EL (cell line): ENCODE measurements at places on chromosomes 3 and 15.
A peak's percentile ranks its signal among the peaks of the same experiment; 100 is the strongest.

- no peak for DNase-seq
These were observed 121.4 kb downstream of the GMPS start for GRCh38 chr3:155991847-155992246.

GRCh38 chr3:146019508-146019907, 141.5 kb downstream of the PLOD2 start:
- no peak for DNase-seq

GRCh38 chr15:80240276-80240675, 11.7 kb downstream of the CTXND1 start:
- DNase-seq: no peak

GRCh38 chr3:141963301-141963700, 86.9 kb downstream of the ATP1B3 start:
- DNase-seq: peak; percentile 13

- DNase-seq: peak; percentile 9
These were observed 109.6 kb upstream of the FXR1 start for GRCh38 chr3:180802837-180803236.

- DNase-seq: no peak
These were observed 542 bp downstream of the GABRA5 start for GRCh38 chr15:26867200-26868007.

GRCh38 chr3:172303941-172304558, 144.2 kb downstream of the GHSR start:
- no peak for DNase-seq

- DNase-seq: no peak
These were observed 81.1 kb upstream of the SLC6A1 start for GRCh38 chr3:10911350-10912002.

DNA sequence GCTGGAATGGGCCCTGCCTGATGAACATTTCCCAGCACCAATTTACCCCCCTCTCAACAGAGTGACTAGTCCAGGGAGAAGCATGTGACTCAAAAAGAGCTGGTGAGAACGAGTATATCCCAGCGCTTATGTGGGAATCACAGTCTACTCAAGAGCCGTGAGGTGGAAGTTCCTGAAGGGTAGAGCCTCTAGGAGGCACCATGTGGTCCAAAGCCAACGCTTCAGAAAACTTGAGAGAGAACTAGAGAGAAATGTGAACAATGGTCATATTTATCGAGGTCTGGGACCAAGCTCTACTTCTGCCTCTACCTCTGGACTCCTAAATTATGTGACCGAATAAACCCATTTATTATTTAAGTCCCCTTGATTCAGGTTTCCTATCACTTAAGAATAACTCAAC, 111.0 kb upstream of the RAP2B start:
- DNase-seq: no peak

DNA sequence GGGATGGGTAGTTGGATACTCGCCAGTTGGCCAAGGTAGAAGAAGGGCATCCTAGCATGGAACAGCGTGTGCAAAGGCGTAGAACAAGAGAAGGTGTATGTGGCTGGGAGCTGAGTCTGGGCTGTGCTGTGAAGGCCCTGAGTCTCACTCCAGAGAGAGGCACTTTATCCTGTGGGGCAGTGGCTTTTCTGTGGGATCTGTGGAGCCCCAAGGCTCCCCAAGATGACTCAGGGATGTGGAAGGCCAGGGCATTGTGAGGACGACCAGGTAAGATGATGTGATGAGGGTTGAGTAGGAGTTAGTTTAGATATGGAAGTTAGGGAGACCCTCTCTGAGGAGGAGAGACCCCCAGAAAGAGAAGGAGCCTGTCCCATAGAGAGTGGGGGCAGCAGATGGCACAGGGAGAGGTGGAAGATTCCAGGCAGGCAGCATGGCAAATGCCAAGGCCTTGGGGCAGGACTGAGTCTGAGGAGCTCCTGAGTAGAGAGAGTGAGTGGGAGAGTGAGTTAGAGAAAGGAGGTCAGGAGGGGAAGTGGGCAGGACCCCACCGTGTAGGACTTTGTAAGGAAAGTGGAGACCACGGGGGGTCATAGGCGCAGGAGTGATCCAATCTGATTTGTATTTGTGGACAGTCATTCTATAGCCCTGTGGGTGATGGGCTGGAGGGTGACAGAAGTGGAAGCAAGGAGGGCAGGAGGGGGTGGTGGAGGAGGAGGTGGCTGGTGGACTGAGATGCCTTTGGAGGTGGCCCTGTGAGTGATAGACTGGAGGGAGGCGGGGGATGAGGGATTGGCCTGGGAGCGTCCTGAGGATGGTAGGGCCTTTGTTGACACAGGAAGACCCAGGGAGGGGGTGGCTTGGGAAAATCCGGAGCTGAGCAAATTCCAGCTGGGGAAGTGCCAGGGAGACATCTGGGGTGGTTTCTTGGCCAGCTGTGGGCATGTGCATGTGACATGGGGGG, 50.3 kb downstream of the FBLN2 start:
- peak; percentile 96 for DNase-seq

- DNase-seq: peak; percentile 4
These were observed 44.0 kb upstream of the ALCAM start for GRCh38 chr3:105322570-105323273.
